ENCODE measurements at places on chromosomes 1 and 21. TPM values are rescaled to one million over a fixed set of nuclear protein-coding genes. Genes with fewer than 3 reads are reported as not detected.

KIAA0040 gene
- 34.3 TPM for total RNA-seq

ABCG1 gene
- total RNA-seq: 23.2 TPM

DNA sequence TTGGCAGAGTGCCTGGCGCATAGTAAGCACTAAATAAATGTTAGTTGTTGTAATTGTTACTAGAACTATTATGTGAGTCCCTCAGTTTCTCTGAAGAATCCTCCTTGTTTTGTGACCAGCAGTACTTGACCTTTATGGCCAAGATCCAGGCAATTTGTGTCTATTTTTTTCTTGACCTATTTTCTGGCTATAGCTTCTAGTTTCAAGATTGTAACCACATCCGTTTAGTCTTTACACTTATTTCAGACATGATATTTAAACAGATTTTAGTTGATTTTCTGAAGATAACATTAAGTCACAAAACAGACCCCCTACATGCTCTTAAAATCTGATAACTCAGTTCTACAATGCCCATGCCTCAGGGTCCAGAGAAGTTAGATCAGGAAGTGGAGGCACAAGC lies 50.3 kb downstream of the CDC7 start:
- no peak for DNase-seq

DNA sequence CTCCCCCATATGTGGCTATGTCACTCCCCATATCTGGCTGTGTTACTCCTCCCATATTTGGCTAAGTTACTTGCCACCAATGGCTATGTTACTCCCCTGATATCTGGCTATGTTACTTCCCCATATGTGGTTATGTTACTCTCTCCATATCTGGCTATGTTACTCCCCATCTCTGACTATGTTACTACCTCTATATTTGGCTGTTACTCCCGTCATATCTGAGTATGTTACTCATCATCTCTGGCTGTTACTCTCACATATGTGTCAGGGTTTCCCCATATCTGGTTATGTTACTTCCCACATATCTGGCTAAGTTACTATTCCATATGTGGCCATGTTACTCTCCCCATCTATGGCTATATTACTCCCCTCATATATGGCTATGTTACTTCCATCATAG lies 50.3 kb upstream of the MAP10 start:
- no peak for DNase-seq

DNA sequence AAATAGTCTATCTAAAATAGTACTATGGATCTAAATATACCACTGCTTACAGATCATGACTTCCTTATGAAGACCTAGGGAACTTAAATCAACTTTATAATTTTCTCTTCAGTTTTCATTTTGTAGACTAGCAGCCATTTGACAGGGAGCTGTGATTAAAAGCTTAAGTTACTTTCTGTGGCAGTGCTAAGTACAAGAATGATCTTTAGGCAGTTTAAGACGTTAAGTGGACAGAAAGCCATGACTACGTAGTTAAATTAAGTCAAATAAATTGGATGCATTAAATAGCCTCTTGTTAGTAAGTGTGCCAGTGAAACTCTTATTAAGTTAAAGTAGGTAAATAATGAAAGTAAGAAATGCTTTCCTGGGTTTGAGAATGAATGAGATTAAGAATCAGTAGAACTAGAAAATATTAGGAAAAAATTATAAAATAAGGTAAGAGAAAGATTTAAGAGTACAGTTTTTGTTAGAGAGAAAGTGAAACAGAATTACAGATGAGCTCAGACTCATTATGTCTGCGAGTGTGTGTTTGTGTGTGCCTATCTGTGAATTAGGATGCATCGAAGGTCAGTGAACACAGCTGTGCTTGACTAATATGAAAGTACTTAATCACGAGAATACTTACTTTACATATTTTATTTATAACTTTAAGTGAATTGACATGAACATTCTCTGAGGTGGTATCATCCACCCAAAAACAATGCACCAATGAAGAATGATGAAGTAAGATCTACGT lies 336.9 kb downstream of the KCNT2 start:
- DNase-seq: no peak

- DNase-seq: no peak
Observed at GRCh38 chr21:26055010-26055409, 115.6 kb downstream of the APP start.

- DNase-seq: no peak
Observed at GRCh38 chr21:37683396-37684114, 232.7 kb downstream of the KCNJ6 start.

DNA sequence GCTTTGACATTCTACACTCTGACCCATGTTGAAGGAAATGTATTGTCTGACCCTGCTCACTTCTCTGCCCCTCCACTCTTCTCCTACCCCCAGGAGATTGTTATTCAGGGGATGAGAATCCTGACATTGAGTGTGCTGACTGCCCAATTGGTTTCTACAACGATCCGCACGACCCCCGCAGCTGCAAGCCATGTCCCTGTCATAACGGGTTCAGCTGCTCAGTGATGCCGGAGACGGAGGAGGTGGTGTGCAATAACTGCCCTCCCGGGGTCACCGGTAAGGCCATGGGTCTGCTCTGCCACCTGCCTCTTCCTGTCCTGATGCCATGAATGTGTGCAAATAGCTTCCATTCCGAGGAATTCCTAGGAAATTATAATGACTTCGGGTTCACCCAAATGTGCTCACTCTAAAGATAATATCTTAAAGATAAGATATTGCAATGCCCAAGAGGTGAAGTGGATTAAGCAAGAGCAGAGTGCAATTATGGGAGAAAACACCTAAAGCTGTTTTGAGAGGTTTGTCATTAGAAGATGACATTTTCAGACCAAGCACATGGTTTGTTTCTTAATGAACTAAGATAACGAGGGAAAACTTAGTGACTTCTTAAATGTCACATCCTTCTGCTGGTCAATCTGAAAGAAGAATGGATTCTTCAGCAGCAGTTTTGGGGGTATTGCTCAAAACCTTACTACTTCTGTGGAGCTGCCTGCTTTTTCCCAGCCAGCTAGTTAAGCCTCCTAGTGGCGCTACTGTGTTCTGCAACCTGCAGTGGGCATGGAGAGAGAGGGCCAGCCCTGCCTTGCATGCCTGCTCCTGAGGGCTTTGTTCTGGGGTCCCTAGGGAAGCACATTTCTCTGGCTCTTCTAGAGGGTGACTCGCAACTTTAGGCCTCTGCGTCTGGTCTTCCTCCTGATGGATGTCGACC lies 41.6 kb downstream of the LAMC2 start:
- DNase-seq: no peak

GRCh38 chr1:189117072-189117770 lies 1360.4 kb downstream of the BRINP3 start:
- no peak for DNase-seq

All from mammary epithelial cell (primary cell).